ENCODE measurements at places on chromosomes 3 and 15.
A peak's percentile ranks its signal among the peaks of the same experiment; 100 is the strongest.

DNA sequence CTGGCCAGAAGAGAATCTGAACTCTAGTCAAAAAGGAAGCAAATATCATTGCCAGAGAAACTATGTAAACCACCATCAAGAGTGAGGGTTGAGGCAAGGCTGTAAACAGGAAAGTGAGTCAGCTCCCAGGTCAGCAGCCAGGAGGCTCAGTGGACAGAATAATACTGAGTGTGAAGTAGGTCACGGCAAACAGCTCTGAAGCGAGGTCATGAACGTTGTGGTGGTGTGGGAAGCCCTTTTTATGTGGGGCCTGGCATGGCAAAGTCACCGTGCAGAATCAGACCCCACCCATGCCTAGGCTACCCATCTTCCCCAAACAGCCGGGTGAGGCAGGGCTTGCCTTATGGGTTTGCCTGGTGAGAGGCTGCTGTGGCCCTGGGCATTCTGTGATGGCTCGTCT is 43.9 kb downstream of the THBS1 start:
- DNase-seq: peak; percentile 94

GRCh38 chr15:77104155-77104554 is 33.2 kb upstream of the TSPAN3 start:
- no peak for DNase-seq

DNA sequence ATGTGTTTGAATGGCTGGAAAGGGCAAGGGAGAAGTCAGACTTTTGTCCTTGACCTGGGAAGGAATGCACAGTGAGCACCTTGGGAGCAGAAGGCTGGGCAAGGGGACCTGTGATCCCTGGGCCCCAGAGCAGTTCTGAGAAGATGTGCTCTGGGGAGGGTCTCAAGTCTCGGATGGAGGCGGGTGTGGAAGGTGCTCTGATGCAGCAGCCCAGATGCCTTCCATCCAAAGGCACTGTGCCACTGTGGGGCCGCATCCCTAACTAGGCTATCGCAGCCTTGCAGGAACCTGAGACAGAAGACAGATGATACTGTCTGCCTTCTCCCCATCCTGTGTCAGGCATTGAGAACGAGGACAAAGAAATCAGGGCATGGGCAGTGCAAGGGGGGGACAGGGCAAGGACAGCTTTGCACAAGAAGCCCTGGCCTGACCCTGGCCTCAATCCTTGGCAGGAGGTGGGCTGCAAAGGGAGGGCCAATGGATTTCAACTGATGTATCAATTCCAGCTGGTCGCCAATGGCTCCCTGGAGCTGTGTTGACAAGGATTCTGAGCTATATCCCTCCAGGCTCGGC is 14.6 kb upstream of the PRKCD start:
- no peak for DNase-seq

DNA sequence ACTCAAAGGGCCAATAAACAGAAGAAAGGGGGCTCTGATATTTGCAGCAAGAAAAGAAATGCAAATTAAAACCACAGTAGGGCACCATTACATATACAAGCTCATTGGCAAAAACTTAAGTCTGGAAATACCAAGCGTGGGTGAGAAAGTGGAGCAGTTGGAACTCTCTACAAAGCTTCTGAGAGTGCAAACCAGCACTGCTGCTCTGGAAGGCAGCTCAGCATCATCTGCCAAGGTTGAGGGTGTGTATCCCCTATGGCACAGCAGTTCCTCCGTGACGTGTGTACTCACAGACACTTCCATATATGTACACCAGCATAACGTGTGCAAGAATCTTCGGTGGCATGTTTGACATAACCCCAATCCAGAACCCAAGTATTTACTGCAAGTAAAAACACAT is 271.0 kb upstream of the ATP10A start:
- no peak for DNase-seq

DNA sequence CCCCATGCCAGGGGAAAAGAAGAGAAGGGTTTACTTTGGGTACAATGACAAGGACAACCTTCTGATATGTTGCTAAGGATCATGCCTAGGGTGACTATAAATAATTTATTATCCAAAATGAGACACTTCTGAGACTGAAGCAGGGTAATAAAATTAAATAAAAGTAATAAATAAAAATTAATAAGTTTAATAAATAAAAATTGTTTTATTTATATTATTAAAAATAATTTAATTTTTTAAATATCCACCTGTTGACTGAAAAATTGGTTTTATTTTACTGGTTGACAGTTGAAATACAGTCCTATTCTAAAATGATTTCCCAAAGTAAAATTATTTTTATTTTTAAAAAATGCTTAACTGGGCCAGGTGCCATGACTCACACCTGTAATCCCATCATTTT is 102.0 kb downstream of the FHIT start:
- DNase-seq: no peak

DNA sequence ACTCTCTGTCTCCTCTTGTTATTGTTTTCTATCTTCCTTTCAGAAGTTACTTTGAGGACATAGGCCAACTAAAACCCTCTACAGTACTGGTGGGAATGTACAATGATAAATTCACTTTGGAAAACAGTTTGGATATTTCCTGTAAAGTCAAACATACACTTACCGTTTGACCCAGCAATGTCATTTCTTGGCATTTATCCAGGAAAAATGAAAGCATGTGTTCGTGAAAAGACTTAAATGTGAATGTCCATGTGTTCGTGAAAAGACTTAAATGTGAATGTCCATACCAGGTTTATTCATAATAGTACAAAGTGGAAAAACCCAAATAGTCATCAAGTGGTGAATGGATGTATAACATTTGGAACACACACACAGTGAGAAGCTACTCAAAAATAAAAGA is 361.5 kb upstream of the DPH6 start:
- no peak for DNase-seq

DNA sequence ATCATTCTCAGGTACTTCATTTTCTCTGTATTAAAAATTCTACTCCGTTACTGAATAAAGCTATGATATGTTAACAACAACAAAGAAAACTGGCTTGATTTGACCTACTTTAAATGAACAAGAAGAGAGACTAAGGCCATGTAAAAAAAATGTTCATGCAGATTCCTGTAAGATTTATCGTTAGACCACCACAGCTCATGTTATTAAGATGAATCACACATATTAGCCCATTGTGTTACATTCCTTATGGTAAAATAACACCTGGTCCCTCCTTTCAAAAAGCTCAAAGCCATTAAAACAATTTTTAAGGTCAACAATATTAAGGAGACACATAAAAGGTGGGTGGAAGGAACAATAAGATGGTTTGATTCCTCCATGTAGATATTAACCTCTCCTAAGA is 6.3 kb downstream of the THOC7 start:
- no peak for DNase-seq

DNA sequence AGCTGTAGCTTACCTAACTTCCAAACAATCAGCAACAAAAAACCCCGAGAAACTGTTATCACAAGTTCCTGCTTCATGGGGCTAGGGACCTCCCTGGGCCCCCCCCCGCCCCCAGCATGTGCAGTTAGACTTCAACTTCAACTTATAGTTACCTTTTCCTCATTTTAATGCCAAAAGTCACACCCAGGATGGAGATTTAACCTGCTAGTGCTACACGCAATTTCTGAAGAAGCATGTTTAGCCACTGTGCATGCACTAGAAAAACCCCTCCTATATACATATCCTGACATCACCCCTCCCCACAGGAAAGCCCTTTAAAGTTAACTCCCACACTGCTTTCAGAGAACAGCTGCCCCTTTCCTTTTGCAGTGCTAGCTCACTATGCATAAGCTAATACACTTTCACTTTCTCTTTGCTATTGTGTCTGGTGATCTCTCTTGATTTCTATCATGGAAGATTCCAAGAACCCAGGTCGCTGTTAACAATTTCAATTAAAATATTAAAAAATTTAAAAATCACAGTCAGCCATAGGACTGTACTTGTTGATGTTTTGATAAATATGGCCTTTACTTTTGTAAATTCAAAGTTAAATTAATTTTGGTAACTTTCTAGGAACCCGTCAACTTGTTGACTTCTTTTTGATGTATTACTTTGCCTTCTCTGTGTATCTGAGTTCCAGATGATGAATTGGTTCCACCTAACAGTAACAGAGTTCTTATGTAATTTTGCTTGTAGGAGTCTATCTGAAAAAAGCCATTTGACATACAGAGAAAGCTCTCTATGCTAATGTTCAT is 75.2 kb upstream of the ACAD9 start:
- DNase-seq: peak; percentile 80

DNA sequence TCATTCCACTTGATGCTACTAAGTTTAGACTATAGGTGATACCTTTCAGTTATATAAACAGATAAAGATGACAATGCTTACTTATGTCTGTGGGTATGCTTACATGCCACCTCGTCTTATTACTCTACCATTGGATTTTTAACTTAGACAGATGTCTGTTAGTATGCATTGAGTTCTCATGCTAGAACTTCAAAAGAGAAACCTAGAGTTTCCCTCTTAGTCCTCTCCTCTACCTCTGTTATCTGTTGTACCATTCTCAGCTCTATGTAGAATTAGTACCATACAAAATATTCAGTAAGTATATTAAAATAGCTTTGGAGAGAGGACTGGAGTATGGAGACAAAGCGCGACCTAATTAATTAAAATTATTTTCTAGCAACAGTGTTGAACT is 111.3 kb downstream of the BBX start:
- DNase-seq: no peak

GRCh38 chr3:185831195-185831594 is 6.4 kb upstream of the IGF2BP2 start:
- no peak for DNase-seq

DNA sequence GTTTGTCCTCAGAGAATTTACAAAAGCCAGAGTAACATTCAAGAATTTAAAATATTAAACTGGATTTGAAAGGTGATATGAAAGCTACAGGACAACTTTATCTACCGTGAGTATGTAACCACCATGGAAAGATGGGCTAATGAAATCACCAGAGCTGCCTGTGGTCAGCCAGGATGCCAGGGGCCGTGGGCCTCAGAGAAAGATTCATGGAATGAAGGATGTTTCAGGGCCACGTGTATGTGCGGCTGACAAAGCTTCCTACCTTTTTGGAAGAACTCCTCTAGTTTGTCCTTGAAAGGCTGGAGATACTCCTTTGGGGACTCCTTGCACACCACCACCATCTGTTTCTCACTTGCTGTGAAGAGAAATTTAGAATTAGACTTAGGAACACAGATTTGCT is 138.9 kb downstream of the GREM1 start:
- DNase-seq: peak; percentile 61

DNA sequence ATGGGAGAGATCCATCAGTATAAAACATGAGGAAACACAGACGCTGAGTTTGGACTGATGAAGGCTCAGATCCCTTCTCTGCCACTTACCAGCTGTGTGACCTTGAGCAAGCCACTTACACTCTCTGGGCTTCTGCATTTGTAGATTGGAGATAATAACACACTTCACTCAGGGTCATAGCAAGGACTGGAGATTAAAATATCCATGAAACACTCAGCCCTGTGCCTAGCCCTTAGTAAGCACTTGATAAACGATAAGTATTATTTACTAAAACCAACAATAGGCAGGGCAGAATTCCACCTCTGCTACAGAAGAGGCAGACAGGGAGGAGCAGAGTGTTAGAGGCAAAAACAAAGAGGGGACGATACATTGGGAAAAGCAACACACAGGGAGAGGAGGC is 420.5 kb upstream of the WNT5A start:
- no peak for DNase-seq

DNA sequence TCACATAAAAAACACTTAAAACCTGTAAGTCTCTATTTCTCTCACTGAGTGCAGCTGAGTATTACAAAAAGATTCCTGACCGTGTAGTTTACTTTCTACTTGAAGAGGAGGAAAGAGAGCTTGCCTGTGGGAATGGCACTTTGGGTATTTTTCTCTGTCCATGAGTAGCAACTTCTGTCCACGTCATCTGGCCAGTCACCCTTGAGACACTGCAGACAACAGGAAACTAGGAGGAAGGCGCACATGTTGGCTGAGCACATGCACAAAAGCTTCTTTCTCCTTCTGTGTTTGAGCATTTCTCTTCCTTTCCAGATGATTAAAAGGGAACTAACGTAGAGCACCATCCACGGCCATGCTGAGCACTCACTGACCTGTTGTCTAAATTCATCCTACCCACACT is 19.7 kb downstream of the STARD5 start:
- peak; percentile 82 for DNase-seq

DNA sequence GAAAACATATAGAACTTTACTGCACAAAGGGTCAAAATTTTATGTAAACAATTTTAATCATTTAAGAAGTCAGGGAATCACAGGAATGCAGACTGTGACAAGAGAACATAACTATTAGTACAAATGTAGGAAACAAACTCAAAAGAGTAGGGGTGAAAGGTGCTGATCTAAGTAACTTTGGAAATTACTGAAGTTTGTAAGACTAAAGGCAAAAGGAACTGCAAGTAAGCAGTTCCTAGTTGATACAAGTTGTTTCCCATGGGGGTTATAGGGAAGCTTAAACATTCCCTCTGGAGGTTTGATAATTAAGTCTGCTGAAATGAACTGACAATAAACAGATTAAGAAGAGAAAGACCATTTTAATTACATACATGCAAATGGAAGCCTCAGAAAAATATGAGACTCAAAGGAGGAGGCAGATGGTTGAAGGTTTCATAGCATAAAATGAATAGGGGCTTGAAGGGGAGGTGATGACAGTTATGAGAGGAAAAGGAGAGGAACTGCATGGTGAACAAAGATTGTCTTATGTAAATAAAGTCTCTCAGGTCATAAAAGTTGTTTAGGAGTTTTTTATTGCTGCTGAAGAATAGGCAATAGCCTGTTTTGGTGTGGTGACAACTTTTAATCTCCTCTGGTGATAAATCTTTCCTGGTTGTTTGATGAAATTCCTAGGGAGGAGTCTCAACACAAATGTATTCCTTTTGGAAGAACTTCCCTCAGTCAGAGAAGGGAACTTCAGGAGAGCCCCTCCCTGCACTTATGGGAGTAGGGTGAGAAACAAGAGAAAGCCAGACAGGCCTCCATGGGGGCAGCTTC is 17.1 kb downstream of the SETMAR start:
- peak; percentile 24 for DNase-seq

- DNase-seq: peak; percentile 76
These were observed 57.5 kb upstream of the HERC1 start for GRCh38 chr15:63891079-63891767.

DNA sequence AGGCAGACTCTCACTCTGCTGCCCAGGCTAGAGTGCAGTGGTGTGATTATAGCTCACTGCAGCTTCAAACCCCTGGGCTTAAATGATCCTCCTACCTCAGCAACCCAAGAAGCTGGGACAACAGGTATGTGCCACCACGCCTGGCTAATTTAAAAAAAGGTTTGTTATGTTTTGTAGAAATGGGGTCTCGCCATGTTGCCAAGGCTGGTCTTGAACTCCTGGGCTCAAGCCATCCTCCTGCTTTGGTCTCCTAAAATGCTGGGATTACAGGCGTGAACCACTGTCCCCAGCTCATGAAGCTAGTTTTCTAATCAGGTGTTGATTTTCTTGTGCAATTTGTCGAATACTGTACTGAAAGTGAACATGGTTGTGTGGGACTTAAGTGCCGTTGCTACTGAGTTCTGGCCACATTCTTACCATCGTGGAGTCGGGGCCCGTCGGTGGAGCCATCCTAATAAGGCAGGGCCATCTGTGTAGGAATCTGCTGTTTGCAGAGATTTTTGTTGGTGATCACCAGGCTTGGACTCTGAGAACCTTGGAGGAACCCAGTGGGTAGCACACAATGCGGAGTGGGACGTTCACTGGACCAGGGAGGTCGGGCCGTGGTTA is 193.2 kb downstream of the GOLGA6L6 start:
- DNase-seq: no peak
